ENCODE measurements at places on chromosomes 6 and 20. TPM values are rescaled to one million over a fixed set of nuclear protein-coding genes. Genes with fewer than 3 reads are reported as not detected.

GRCh38 chr6:162109480-162110050 is 618.0 kb downstream of the PRKN start:
- no peaks in the 10 kb centered on the region for H3K27me3 ChIP-seq
- no peaks in the 10 kb centered on the region for H3K4me1 ChIP-seq
- peaks cover 2% of the 10 kb centered on the region for H3K36me3 ChIP-seq
- DNase-seq = no peak
- no peak overlapping the region for H3K4me3 ChIP-seq

DNA sequence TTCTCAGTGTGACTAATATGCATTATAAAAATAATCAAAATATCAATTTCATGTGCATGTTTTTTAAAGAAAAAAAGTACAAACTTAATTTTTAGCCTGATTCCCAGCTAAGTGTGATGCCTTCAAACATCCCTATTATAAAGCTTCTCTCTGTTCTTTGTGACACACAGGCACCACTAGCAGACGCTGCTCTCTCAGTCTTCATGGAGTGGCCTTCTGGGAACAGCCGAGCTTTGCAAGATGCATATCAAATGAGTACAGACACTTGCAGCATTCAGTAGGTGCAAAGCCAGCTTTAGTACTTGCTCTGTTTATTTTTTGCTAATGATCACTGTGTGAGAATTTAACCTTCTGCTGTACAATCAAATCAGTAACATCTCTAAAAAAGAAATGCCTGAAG is 340.0 kb downstream of the ADGRB3 start:
- H3K36me3 ChIP-seq = no peaks in the 10 kb centered on the region
- H3K27ac ChIP-seq = no peak overlapping the region
- no peaks in the 10 kb centered on the region for H3K4me1 ChIP-seq
- H3K27me3 ChIP-seq = peaks cover 2% of the 10 kb centered on the region
- no peak overlapping the region for H3K4me3 ChIP-seq

Gene PI3
- not detected for total RNA-seq

Gene BFSP1
- 5.7 TPM for total RNA-seq

Gene CCM2L
- total RNA-seq = 0.16 TPM
